ENCODE measurements at places on chromosomes 11 and 22.

DNA sequence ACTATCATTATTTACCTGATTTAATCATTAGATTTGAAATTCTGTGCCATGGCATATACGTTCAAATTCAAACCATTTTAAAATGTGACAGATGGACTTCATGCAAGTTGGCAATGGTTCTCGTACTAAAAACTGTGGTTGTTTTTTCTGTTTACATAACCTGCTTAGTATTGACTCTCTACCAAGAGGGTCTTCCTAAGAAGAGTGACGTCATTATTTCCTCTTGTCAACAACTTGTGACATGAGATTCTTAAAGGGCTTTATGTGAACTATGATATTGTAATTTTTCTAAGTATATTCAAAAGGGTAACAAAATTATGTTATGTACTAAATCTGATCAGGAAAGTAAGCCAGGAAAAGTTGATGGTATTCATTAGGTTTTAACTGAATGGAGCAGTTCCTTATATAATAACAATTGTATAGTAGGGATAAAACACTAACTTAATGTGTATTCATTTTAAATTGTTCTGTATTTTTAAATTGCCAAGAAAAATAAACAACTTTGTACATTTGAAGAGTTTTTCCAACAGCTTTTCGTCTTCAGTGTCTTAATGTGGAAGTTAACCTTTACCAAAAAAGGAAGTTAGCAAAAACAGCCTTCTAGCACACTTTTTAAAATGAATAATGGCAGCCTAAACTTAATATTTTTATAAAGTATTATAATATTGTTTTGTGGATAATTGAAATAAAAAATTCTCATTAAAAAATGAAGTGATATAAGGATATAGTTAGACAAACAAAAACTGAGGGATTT lies 87.0 kb downstream of the GRK3 start:
- no peak for DNase-seq

DNA sequence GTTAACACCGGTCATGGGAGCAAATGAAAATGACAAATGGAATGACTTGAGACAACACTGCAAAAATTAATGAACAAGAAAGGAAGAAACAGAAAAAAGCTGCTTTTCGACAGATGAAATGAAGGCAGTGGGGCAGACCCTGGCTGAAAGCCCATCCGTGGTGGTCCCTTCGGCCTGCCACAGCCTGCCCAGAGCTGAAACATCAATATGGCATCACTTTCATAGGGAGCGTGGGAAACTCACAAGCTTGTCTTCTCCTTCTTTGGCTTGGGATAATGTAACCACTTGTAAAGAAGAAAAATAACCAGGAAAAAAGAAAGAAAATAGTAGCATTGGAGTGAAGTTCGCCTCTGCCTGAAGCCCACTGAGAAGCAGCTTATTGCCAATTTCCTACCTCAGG lies 78.8 kb downstream of the CTTN start:
- no peak for DNase-seq

- DNase-seq, result no peak
These were observed 213.8 kb downstream of the DSCAML1 start for GRCh38 chr11:117583063-117583801.

GRCh38 chr11:102560555-102561011 lies 30.0 kb upstream of the MMP7 start:
- DNase-seq, result peak; percentile 85

- DNase-seq, result no peak
These were observed 2.6 kb downstream of the SYNGR1 start for GRCh38 chr22:39352306-39352891.

DNA sequence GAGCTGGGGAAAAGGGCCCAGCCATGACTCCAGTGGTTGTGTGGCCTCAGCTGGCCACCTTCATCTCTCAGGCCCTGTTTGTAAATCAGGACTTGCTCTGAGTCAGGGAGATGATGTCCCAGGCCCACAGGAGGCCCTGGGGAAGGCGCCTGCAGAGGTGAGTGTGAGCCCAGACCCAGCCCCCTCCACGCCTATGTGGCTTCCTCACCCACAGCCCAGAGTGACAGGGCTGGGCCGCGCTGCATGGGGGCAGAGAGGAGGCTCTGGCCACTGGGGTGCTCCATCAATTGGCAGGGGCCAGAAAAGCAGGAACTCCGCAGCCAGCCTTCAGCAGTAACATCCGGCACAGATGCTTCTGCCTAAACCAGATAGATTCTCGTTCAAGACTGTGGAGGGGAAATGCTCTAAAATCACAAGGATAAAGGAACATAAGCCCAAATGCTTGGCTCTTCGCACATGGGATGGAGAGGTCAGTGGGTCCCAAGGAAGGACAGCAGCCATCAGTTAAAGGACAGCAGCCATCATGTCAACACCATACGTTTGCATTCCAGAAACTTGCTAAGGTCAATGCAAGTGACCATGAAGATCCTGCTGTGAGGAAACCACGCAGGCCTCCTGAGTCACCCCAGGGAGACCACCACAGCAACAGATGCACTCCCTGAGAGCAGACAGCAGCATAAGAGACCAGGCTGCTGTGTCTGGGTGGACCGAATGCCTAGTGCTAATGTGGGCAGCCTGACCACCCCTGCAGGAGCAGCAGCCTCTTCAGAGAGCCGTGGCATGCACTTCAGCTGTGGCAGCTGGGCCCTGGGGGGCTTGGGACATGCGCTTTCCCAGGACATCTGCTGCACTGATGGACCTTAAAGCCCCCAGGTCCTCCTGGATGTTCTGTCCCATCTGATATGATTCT lies 28.3 kb downstream of the OSBPL5 start:
- DNase-seq, result no peak

DNA sequence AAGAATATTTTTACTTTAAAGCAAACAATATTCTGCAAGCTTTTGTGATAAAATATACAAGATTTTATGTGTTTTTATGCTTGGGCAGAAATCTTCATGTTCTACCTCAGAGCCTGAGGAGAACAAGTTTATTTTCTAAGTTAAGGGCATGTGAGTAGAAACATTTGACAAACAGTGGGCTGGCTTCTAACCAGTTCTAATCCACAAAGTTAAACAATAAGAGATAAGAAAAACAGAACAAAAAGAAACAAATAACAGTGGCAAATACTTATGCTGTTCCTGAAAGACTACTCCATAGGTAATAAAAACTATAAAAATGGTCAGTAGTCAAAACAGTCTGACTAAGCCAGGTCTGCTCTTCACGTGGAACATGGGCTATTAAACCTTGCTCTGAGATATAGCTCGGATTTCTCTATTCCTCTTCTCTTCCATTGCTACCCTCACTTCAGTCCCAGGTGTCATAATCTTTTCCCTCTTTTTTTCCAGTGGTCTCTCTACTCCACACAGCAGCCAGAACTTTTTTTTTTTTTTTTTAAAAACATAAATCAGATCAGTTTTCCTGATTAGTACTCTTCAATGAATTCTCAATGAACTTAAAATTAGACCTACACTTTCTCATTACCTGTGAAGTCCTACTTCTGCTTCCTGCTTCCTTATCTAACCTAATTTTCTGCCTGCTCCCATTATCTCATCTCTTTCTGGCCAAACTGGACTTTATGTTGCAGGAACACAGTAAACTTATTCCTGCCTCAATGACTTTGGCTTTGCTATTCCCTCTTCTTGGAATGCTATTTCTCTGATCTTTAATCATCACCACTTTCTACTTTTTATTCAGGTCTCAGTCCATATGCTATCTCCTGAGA lies 671.1 kb upstream of the CCDC90B start:
- no peak for DNase-seq

DNA sequence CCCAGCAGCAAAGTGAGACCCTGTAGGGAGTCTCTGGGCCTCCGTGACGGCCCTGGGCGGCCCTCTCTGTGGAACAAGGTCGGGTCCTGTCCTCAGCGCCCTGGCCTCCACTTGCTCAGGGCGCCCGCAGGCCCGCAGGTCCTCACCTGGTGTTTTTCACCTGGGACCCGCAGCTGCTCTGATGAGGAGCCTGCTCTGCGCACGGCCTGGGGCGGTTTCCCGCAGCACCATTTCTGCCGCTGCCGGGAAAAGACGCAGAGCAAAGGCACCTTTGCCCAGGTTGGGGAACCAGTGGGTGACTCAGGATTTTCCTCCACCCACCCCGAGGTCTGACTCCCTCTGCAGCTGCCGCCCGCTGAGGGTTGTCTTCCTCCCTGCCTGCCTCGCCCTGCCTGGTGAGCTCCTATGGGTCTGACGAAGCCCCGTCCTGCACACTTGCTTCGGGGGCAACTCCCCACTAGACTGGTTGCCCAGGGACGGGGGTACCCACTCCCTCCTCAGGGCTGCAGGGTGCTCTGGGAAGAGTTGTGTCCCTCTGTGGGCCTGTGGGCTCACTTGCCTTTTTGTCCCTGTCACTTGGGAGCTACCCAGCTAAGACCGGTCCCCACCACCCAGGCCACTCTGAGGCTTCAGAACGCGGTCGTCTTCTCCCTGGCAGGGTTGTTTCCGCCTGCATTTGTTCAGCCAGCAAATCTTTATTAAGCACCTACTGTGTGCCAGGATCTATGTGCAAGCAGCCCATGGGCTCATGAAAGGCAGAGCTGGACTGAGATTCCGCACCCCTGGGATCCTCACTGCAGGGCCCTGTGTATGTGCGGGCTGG lies 89.5 kb downstream of the KCNQ1 start:
- DNase-seq, result peak; percentile 3

- DNase-seq, result no peak
These were observed 24.8 kb downstream of the PPP6R2 start for GRCh38 chr22:50367778-50368500.

DNA sequence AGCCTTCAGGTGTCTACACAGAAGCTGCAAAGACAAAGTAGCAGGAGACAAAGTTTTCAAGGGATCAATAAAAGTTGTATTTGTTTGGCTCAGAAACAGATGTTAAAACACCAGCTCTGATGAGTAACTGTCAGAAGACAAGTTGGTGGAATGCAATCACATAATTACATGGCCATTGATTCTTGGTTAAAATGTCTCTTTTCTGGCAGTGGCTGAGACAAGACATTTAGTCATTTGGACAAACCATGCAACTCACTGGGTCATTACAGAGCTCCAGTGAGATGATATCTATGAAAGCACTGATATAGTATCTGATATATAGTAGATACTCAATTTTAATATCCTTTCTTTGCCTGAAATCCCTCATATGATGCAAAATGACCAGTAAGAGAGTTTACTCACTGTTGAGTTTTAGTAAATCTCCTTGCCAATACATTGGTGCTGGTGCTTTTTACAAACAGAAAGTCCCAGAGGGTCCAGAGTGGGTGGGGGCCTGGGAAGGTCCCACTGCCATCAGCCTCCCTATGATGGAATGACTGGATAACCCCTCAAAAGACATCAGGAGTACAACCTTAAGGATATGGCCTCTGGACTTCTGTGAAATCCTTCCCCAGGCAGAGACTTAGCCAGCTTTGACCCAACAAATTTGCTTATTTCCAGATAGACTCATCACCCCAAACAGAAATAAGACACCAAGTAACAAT lies 95.0 kb downstream of the SLC1A2 start:
- no peak for DNase-seq

- DNase-seq, result no peak
These were observed 4.9 kb upstream of the CCDC34 start for GRCh38 chr11:27367881-27368280.

- no peak for DNase-seq
These were observed 168.9 kb downstream of the MN1 start for GRCh38 chr22:27632451-27633295.

DNA sequence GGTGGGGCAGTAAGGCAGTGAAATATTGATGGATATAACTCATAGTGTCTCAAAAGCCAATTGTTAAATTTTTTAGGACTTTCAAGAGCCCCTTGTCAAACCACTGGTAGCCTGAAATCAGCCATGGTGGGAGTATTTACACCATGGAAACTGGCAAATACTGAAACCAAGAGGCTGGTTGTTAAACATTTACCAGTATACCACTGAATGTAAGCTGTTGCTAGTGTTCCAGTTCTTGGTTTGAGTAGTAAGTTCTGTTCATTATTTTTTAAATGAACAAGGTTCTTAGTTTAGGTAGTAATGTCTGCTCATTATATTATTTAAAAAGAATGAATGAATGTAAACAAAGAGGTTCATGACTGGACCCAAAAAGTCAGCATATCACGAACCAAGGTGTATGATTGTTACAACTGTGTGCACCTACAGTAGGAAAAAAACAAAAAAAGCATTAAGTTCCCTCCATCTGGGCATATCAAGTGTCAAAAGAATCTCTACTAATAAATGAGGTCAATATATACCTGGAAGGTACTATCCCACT lies 4.5 kb upstream of the EIF3F start:
- DNase-seq, result no peak

DNA sequence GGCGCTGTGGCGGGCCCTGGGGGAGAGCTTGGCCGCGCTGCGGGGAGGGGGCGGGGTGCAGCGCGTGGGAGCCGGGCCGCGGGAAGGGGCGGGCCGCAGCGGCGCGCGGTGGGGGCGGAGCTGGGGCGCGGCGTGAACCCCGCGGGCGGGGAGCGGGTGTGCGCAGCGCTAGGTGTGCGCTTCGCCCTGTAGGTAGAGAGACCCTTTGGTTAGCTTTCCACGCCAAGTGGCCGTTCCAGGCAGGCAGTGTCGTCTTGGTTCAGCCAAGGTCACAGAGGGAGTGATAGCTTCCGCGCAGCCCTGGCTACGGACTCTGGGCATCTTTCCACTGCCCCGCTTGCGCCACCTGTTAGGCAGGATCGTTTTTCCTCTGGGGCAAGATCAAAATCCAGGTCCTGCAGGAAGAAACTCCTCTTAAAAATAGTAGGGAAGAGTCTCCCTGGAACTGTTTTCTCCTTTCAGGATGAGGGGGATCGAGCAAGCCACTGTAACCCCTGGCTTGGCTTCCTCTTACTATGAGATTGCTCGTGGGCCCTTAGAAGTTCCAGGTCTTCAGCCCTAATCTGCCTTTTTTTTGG lies 434 bp downstream of the BANF1 start:
- DNase-seq, result peak; percentile 48

DNA sequence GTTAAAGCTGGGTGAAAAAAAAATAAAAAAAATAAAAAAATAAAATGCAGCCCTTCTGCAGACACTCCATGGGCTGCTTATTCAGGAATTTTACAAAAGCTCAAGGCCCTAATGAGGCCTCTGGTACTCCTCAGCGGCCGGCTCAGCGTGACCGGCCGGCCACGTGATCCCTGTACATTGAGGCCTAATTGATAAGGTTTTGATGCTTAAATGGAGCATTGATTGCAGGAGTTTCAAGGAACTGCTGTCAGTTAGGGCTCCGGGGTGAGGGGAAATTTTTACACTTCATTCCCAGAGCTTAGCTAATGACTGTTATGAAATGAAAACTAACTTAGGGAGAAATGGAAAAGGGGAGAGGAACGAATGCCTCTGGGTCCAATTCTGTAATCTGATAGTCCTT lies 368.8 kb upstream of the KIRREL3 start:
- DNase-seq, result no peak

DNA sequence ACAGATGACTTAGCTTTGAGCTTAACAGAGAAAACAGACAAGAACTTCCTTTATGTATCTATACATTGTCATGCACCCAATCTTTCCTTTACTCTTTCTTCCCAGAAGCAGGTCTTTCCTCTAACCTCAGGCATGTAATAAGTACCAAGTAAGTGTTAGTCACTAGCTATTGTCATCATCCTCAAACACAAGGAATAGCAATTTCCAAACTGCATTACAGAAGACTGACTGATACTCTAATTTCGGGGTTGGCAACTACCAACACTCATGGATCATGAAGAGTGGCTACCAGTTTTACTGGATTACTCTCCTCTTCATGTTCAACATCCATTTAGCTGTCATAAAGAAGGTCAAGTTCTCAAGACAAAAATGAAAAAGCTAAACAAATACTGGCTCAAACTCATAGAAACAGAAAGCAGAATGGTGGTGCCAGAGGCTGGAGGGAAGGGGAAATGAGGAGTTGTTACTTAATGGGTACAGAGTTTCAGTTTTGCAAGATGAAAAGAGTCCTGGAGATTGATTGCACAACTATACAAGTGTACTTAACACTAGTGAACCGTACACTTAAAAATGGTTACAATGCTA lies 111.6 kb downstream of the SIK3 start:
- DNase-seq, result peak; percentile 77

GRCh38 chr11:75394085-75394840 lies 5.1 kb upstream of the RPS3 start:
- no peak for DNase-seq
